Stromal cell of bone marrow (primary cell): ENCODE measurements at places on chromosomes 7 and 10.

GRCh38 chr10:1782841-1783240 is 45.5 kb upstream of the ADARB2 start:
- DNase-seq = no peak

GRCh38 chr10:11167233-11167966 is 149.7 kb downstream of the CELF2 start:
- no peak for DNase-seq

DNA sequence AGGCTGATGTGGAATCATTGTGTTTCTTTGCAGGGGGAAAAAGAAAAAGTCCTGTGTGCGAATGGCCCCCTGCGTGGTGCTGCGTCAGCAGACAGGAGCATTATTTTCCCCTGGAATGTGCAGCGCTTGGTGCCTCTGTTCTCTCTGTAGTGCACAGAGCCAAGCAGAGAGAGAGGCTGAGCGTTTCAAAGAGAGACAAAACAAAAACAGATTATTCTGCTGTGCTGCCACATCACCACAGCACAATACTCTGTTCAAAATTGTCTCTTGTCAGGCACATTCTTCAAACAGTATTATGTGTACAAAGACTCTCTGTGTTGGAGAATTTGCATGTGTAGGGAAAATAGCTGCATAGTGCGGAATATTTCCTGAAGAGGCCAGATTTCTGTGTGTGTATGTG is 609.0 kb downstream of the SDK1 start:
- no peak for DNase-seq

DNA sequence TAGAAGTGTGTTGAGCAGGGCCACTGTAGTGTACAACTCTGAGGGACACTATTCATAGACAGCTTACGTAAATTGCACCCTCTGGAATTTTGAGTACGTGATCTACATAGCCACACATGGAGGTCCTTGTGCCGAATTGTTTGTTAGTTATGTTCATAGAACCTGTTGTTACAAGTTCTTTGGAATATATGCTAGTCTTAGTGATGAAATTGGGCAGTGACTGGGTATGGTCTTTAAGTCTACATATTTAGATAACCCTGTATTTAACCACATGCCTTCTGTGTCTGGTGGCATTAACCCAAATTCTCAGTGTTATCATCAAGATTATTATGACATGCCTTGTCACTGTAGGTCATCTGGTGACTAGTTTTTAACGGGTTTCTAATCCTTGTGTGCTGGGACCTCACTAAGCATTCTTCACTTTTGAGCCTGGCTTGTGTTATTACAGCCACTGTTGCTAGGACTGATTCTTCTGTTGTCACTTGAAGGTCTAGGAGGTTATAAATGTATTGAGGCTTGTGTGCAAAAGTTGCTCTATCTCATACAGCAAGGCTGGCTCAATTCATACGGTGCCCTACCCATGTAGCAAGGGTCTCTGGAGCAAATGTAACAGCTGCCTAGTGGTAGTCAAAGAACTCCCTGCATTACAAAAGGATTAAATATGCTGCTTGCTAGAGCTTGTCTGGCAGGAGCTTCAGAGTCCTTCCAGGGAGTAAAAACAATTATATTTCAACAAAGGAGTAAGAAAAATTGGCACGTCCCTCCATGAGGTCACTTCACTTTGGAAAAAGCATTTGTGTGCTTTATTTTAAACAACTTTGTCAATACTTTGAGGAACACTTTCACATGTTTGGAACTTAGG is 65.4 kb downstream of the CDK14 start:
- no peak for DNase-seq

DNA sequence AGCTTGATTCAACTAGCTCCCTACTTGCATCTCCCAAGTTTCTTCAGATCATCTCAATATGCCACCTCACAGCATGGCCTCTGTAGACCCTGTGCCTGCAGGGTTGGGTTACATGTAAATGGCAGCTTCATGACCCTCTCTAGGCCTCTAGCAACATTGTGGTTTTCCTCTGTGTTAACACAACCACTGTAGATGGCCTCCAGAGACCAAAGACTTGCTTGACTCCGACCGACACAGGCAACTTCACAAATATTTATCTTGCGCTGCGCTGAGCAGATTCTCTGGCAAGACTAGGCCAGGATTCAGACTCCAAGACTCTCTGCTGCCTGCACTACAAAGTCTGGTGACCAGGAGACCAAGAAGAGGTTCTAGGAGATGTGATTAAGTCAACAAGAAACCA is 75.9 kb downstream of the CNOT4 start:
- peak; percentile 49 for DNase-seq
